CD8-positive, alpha-beta memory T cell (primary cell): ENCODE measurements at places on chromosomes 5 and 9.

DNA sequence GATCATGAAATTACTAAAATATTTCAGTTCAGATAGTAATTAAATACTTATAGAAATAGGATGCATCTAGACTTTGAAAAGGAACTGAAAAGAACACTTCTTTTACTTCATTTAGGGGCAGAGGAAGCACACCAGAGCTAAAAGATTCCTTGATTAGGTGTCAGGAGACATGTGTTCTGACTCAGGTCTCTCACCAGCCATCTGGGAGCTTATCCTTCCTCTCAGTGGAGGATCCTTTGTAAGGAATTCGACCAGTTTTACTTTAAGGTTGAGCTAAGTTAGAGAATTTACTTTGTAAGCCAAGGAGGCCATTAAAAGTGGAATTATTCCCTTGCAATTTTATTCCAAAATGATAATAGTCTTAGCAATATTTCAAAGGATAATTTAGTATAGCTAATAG lies 16.7 kb downstream of the VCAN start:
- no peak for DNase-seq

DNA sequence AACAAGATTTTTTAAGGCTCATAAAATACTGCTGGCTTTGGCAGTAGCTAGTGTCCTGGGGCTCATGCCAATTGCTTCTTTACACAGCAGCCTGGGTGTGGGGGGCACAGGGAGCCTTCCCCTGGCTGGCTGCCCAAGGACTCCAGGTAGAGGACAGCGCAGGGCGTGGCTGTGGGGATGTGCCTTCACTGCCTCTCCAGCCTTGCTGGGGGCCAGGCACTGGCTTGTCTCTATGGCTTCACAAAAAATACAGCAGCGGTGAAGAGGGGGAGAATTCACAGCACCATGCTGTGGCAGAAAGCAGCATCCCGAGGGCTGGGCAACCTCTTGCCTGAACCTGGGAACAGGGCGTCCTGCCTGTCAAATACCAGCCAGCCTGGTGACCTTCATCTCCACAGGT lies 57.4 kb downstream of the DAP start:
- DNase-seq: no peak

- no peak for DNase-seq
Measured at GRCh38 chr9:91191411-91192380, 170.0 kb downstream of the AUH start.

- no peak for DNase-seq
Measured at GRCh38 chr9:134670042-134670525, 28.5 kb downstream of the COL5A1 start.

DNA sequence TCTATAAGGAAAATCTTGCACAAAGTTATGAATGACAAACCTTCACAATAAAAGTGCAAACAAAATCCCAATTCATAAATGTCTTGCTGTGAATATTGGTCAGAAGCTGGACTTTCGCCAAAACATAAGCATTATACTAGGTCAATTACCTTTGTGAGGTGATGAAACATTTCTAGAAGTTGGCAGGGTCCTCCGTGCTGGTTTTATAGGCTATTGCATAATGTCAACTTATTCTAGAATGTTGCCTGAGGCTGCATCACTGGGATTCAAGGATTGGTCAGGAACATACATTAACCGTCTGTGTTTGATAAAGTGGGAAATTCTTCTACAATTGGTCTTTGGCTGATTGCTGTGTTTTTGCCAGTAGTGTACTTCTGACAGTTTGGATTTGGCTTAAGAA lies 49.8 kb upstream of the PALM2AKAP2 start:
- no peak for DNase-seq

GRCh38 chr5:67619235-67619634 lies 422.6 kb upstream of the CD180 start:
- DNase-seq: no peak

DNA sequence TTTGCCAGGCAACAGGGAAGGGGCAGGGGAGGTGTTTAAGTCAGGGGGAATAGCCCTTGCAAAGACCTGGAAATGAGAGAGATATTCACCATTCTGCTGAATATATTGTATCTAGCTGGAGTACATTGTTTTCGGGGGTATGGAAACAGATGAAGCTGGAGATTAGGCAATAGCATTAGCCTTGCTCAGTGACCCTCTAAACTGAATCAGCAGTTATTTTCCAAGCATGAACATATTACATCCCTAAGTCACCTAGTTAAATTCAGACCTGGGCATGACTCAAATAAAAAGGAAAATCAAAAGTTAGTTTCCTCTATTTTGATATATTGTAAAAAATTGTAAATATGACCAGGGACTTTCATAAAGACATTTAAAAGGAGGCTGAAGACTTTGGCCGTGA lies 544.6 kb upstream of the TRPC7 start:
- no peak for DNase-seq

DNA sequence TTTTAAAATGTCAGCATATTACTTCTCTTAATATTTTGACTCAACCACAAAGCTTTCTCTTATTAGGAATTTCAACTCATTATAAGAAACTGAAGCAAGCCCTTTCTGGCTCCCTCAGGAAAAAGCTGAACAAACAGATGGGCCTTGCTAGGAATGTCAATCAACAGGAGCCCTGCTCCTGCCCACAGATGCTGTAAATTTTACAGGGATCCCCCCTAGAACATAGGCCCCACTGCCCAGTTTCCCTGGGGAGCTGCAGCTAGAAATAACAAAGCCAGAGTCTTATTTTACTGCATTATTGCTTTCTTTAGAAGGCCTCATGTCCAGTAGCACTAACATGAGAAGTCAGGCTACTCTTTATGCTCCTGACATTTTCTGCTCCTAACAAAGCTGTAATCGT lies 103.8 kb downstream of the PCSK1 start:
- DNase-seq: no peak

GRCh38 chr9:110777876-110778215 lies 109.3 kb downstream of the MUSK start:
- no peak for DNase-seq

DNA sequence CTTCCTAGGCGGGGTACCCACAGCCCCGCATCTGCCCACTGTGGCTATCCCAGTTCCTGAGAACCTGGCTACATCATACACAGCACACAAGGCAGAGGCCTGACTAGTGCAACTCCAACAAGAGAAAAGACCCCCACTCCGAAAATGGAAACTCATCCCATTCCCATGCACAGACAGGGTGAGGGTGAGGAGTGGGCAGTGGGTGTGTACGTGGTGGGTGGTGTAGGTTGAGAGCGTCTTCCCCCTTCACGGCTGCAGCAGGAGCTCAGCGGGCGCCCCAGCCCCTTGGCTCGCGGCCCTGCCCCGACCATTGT lies 501 bp upstream of the MAP1B start:
- no peak for DNase-seq

- no peak for DNase-seq
Measured at GRCh38 chr5:168315416-168316138, 24.1 kb downstream of the WWC1 start.

DNA sequence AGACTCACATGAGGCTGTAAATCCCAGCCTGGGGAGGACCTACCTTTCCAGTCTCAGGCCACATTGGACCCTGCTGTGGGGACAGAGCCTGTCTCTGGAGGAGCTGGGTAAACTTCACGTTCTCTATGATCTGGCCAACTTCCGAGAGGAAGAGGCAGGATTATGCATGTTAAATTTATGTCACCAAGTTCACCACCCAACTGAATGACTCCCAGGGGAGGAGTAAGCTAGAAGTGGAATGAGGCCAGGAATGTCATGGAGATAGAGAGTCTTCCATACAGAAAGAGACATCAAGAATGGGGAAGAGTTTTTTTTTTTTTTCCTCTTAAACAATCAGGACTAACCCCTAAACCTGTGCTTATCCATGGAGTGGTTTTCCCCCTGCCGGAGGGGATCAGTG lies 90.3 kb upstream of the PALM2AKAP2 start:
- no peak for DNase-seq

GRCh38 chr5:148739524-148739923 lies 85.2 kb upstream of the HTR4 start:
- DNase-seq: no peak

DNA sequence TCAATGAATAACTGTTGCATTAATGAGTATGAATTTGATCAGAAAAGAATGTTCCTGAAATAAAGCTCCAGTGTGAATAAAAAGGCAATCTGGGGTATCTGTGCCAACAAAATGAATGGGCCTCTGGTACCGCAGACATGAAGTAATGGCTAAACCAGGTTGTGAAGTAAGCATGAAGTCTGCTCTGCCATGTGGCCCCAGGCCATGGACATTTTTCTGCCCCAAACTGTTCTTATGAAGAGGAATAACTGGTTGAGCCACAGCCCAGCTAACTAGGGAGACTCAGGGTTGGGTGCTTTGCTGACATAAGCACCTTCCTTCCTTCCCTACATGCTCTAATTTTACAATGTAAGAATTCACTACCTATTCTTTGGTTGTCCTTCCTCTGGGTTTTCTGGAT lies 147.4 kb upstream of the LRRTM2 start:
- no peak for DNase-seq

DNA sequence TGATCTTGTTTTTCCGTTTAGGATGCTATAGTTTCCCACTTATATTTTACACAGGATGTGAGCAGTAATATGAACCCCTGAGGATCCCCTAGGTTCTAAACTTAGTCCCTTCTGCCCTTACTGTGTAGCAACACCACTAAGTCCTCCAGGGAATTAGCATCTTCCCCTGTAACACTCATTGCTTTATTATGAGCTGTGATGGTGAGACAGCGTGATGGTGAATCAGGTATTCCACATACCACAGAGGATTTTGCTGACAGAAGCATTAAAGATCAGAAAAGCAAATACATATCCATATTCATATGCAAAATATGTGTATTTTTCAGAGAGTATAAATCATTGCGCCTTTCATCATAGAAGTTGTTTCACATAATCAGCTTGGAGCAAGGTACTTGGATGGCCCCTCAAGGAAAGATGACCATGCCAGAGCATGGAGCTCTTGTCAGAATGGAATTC lies 317.0 kb downstream of the ICE1 start:
- no peak for DNase-seq

DNA sequence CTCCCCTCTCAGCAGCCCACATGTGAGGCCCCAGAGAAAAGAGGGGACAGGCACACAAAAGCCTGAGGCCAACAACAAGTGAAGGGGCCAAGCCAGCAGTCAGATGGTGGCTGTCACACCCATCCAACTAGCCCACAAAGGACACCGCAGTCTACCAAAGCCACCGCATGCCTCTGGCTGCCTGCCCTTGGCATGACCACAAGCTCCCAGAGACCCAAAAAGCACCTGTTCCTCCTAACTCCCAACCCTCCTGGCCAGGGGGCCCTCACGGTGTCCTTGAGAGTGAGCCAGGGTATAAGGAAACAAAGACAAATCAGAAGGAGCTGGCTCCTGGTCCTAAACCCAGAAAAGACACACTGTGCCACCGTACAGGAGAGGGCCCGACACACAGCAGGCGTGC lies 77.8 kb upstream of the LRRTM2 start:
- DNase-seq: no peak

DNA sequence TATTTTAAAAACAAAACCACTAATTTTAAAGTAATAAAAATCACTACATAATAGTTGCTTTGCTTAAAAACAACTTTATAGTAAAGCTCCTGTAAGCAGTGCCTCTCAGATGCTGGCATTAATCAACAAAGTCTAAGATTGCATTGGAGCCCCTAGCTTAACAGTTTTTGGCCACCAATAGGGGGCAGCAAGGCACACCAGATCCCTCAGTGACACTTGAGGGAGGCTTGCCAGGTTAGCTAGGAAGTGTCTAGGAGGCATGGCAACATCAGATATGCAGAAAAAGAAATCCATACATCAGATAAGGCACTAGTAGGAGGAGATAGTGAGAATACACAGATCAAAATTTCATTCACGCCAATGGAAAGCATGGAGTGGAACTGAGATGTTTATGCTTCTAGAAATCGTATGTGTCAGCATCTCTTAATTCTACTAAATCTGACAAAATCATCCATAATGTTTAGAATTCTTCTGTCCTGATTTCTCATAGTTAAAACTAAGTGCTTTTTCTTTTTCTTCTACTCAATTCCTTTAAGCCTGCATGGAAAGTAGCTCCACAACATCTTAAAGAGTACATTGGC lies 73.6 kb upstream of the PAM start:
- DNase-seq: peak; percentile 32

DNA sequence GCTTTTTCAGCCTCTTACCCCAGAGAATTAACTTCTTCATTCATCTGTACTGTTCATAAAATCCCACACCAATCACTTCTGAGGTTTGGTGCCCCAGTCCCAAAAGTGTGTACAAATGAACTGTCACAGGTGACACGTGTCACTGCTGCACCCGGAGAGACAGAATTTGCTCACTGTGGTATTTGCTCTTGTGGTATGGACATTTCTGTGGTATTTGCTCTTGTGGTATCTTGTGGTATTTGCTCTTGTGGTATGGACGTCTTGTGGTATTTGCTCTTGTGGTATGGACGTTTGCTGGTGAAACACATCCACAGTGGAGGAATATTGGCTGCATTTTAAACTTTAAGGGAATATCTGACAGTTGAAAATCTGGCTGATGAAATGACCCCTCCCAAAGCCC lies 214.9 kb upstream of the DAP start:
- DNase-seq: no peak

GRCh38 chr9:135960411-135961276 lies 529 bp downstream of the UBAC1 start:
- DNase-seq: no peak

- DNase-seq: no peak
Measured at GRCh38 chr5:172153695-172154094, 34.3 kb downstream of the STK10 start.

DNA sequence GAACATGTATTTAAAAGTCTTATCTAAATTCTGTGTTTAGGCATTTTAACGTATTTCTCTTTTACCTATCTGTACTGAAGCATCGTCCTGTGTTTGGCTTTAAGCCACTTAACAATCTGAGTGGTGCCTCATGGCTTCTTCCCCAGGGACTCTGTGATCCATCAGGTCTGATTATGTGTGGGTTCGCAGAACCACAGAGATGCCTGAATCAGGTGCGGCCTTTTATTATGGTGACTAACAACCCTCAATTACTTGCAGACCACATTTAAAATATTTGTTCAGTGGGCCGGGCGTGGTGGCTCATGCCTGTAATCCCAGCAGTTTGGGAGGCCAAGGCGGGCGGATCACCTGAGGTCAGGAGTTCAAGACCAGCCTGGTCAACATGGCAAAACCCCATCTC lies 39.6 kb upstream of the SAP30L start:
- no peak for DNase-seq

- no peak for DNase-seq
Measured at GRCh38 chr5:137997726-137998213, 35.1 kb downstream of the FAM13B start.

GRCh38 chr9:79220666-79221065 lies 351.1 kb upstream of the TLE4 start:
- no peak for DNase-seq

GRCh38 chr5:29079771-29080170 lies 2041.4 kb upstream of the CDH9 start:
- no peak for DNase-seq
